Gastroesophageal sphincter (tissue), 4 donors: ENCODE measurements at places on chromosomes 1 and 21.

DNA sequence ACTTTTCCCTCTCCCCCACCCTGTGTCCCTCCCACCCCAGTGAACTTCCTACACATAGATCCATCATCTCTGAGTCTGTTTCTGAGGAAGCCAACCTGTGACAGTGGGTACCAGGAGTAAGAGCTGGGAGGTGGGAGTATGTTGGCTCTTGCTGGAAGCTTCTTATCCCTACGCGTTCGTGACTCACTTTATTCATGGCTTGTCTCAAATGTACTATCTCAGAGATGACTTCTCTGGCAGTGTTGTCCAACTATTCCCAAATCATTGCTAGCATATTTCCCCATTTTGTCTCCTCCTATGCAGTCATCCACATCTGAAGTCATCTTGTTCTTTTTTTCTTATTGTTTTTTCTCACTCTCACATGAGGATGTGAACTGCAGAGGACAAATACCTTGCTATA lies 88.0 kb downstream of the HIVEP3 start:
- ATAC-seq, result peak; percentile 39

GRCh38 chr1:57517587-57518374 lies 93.9 kb upstream of the DAB1 start:
- ATAC-seq, result no peak

- ATAC-seq, result peak; percentile 89
Measured at GRCh38 chr1:20485527-20486456, at the start of gene CAMK2N1. Gene CAMK2N1, minus strand, starts transcription at chr1:20486210. Its CDS starts 831 bp downstream, at chr1:20485379.

- no peak for ATAC-seq
Measured at GRCh38 chr1:10681296-10682107, 114.9 kb downstream of the CASZ1 start.

GRCh38 chr1:192756847-192757246 lies 52.0 kb upstream of the RGS2 start:
- ATAC-seq, result no peak

DNA sequence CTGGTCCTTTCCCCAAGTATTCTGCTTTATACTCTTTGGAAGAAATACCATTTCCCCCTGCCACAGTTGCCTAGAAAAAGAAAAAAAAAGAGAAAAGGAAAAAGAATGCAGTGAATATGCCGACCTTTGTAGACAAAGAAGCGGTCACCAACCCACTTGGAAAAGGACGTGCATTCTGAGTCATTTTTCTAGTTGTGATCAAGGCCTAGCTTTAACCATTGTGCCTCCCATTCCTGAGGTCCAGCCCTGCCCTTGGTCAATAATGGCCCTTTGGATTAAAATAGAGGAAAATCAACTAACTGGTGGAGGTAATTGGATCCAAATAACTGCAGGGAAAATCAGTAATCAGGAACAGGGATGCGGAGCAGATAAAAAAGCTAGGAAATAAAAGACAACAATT lies 24.8 kb downstream of the S1PR1 start:
- no peak for ATAC-seq

DNA sequence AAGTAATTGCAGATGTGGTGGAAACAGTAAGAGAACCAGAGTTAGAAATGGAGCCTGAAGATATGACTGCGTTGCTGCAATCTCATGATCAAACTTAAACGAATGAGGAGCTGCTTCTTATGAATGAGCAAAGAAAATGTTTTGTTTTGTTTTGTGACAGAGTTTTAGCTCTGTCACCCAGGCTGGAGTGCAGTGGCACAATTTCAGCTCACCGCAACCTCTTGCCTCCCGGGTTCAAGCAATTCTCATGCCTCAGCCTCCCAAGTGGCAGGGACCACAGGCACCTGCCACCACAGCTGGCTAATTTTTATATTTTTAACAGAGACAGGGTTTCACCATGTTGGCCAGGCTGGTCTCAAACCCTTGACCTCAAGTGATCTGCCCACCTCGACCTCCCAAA lies 53.3 kb upstream of the NFASC start:
- no peak for ATAC-seq

DNA sequence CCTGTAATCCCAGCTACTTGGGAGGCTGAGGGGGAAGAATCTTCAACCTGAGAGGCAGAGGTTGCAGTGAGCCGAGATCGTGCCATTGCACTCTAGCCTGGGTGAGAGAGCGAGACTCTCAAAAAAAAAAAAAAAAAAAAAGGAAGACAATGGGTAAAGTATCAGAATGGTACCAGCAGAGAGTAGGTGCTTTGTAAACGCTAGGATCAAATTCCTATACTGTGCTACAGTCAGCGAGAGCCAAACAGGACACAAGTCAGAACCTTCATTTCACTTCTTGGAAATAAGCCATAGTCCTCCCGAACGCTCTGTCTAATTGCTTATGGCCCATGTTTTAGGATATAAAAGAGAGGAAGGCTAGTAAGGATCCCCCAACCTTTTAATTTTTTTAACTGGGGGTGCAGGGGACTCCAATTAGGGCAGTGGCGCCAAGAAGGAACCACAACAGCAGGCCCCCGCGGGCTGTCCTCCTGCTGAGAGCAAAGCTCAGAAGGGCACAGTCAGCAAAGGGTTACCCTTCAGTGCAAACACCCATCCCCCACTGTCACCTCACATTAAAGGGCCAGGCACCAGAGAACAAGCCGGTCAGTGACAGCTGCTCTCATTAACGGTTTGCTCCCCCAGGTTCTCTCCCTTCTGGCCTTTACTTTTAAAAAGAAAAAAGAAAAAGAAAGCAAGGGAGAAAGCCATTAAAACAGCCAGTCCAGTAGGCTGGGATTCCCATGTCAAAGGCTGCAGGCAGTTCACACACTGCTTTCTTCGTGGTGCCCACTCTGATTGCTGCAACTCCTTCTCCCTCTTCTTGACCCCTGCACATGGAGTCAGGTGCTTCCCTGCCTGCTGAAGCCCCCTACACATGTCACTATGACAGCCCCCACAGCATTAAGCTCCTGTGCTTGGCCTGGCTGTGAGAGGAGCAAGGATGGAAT lies 69.4 kb downstream of the PLPP3 start:
- ATAC-seq, result no peak

DNA sequence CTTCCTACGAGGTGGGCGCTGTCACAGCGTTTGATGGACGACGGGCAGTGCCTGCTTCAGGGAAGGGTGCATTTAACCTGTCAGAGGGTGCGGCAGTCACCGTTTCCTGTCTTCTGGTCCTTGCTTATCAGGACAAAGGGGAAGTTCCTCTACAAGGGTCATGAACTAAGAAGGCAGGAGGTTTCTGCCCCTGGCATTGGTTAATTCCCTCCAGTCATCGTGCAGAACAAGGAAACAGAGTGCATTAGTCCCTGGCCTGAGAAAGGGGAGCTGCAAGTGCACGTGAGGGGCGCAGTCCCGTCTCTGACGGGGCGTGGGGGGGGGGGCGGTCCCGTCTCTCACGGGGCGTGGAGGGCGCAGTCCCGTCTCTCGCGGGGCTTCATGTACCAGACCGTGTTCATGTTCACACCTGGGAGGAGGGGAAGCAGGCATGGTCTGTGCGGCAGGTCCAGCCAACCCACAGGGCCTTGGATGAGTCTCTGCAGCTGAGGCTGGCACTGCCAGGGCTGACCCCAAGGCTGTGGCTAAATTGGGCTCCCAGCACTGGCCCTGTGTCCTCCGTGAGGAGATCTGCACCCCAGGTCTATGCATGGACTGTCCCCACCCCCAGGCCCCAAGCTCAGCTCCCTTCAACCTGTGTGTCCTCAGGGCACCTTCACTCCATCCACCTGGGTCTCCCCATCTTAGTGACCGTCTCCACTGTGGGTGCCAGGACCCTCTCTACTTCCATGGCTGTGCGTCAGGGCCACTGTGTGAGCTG lies 89.2 kb upstream of the COL6A1 start:
- ATAC-seq, result no peak
